ENCODE measurements at places on chromosomes 11 and 22.

DNA sequence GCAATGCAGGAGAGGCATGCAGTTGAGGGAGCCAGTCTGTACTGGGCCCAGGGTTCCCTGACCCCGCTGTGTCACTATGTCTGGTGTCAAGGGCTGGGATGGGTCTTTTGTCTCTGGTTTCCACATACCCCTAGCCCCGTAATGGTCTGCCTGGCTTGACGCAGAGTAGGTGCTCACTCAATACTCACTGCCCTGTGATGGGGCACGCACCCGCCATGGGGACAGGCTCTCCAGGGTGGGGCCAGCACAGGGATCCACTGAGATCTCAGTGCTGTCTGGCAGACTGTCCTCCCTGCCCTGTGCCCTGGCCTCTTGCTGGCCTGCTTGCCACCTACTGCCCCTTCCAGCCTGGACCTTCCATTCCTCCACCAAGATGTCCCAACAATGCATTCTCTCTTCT is 101.7 kb upstream of the CD82 start:
- DNase-seq, result no peak

DNA sequence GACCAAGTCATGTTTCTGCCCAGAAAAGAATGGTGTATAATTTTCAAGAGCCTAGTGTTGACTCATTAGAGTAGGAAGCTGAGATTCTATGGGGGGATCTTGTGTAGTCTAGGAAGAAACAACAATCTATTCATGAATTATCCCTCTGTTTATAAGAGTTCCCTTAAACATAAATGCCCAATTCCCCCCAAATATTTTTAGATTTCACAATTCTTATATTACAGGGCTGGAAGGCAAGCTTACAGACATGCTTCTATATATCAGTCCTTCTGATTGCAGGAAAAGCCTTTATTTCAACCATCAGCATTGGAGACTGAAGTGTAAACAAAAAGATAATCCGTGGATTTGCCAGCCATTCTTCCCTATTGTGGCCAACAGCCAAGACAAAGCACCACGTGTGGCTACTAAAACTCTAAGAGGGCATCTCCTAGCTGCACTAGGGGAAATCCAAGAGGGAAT is 71.4 kb downstream of the NAT10 start:
- no peak for DNase-seq

DNA sequence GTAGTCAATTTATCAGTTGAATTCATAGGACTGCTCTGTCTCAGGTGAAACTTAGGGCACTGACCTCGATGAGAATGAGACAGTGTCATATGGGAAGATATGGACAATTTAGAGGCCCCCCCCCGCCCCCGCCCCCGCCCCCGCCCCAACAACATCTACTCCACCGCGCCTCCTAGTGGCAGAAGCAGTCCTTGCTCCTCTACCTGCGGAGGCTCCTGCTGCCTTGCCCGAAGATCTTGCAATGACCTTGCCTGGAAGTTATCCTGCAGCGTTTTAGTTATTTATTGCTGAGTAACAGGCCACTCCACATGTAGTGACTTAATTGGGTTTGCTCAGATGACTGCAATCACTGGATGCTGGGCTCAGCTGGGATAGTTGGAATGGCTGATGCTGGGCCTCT is 15.2 kb downstream of the SERPINH1 start:
- peak; percentile 32 for DNase-seq

DNA sequence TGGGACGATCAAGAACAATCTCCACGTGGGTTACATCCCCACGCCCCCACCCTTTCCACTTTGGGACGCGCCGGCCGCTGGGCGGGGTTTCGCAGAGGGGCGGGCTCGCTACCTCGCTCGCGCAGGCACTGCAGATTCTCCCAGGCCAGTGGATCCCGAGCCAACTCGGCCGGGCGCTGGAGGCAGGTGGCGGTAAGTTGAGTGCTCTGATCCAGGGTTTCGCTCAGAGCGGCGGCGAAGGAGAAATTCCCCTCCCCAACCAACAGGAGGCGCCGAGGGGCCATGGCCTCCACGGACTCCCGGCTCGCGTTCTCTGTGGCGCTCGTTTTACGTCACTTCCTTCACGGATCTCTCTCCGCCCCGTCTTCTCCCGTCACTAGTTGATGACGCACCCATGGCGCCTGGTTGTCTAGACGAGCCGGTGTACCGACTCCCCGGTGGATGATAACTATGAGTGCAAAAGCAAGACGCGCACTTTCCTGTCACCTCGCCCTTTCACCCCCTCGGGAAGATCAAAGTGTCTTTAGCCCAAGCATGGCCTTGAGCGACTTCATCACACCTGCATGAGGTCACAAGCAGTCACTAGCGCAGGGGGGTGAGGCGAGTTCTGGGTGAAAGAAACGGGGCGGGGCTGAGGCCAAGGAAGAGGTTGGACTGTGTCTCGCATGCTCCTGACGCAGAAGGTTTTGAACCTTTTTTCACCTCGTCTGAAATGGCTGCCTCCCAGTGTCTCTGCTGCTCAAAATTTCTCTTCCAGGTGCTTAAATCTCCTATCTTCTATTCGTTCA is at the start of the genes CFAP68 and FDXACB1:
TSS of gene CFAP68 (plus strand) at position 693 of the 788 bp plus-strand sequence. CDS start at position 713, 20 bp downstream.
TSS of gene FDXACB1 (minus strand) at position 317 of the 788 bp plus-strand sequence. CDS start at position 284, 33 bp downstream.
- peak; percentile 90 for DNase-seq

GRCh38 chr22:33811686-33812085 is 108.6 kb downstream of the LARGE1 start:
- no peak for DNase-seq

DNA sequence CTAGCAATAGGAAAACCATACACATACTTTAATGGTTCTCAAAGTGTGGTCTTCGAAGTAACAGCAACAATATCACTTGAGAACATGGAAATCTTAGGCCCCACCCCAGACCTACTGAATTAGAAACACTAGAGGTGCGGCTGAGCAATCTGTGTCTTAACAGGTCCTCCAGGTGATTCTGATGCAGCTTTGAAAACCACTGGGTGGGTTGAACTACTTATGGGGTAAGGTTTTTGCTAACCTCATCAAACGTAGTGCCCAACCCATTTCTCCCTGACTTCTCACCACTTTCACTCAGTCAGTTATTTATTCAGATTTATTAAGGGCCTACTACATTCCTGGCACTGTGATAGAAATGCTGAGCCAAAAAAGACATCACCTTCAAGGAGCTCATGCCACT is 3.7 kb downstream of the MPZL2 start:
- no peak for DNase-seq

DNA sequence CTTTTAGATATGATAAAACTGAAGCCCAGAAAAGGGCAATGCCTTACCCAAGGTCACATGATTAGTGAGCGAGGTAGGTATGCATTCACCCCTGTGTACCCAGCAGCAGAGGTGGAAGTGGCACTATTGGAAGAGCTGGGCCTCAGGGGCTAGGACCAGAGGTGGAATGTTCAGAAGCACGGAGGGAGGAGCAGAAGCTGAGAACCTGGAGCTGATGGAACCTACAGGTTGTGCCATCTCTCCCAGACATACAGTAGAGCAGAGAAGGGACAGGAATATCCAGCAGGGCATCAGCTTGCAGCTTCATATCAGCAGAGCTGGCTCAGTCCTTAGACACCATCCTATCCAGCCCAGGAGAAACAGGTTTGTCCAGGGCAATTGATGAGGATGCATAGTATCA is 14.6 kb upstream of the FCHSD2 start:
- DNase-seq, result no peak

DNA sequence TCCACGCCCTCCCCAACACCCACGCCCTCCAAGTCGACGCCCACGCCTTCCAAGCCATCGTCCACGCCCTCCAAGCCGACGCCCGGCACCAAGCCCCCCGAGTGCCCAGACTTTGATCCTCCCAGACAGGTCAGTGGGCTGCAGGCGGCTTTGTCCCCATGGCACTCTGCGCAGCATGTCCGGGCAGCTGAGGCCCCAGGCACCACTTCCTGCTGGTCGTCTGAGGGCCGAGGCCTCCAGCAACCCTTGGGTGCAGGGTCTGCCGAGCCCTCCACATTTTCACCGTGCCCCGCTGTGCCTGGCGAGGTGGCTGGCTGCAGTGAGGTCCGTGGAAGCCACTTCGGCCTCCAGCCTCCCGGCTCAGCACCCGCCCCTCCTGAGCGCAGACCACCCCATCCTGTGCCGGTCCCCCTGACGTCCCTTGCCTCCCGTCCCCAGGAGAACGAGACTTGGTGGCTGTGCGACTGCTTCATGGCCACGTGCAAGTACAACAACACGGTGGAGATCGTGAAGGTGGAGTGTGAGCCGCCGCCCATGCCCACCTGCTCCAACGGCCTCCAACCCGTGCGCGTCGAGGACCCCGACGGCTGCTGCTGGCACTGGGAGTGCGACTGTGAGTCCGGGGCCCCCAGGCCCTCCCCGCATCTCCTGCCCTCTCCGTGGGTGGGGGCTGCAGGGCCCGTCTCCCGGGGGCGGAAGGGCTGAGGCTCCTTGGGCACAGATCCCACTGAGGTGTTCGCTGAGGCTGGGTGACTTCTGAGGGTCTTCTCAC is 26.8 kb downstream of the MUC2 start:
- DNase-seq, result no peak

DNA sequence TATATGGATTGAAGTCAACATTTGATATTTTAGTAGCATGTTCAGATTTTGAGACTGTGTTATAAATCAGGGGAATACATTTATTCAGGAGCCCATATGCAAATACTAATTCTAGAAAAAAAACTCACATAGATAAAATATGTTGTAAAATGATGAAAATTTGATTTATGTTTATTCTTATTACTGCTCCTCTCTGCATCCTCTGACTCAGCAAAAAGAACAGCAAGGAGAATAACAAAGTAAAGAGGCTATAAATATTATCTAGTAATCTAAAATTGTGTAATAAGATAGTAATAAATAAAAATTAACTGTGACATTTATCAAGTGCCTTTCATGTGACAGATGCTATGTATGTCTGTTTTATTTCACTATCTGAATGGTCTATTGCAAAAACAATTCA is 507.2 kb upstream of the ANO3 start:
- no peak for DNase-seq

Data from stimulated activated CD8-positive, alpha-beta memory T cell treated with anti-CD3 and anti-CD28 coated beads, Interleukin-2, amount 100 ng/mL, for 48 hours (primary cell).